ENCODE measurements at places on chromosomes 6 and 20.

DNA sequence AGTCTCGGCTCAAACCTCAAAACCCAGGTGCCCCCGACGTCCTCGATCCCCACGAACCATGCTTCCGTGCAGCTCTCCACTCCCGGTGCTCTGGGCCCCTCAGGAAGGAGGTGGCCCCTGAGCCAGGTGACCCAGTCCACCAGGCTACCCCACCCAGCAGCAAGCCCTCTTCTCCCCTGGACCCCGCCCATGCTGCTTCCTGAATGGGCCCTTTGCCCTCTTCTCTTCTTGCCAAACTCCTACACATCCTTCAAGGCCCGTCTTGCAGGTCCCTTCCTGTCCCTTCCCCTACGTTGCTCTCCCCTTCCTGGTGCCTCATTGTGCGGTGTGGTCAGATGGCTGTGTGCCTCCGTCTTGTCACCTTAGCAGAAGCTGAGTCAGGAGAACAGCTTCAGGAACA lies 3.4 kb upstream of the GATA5 start:
- no peak for DNase-seq

GRCh38 chr20:23125625-23126191 lies 39.6 kb upstream of the CD93 start:
- DNase-seq, result no peak

GRCh38 chr20:45779011-45779915 lies 12.4 kb downstream of the WFDC3 start:
- peak; percentile 93 for DNase-seq

GRCh38 chr20:46773680-46774079 lies 64.2 kb downstream of the SLC2A10 start:
- no peak for DNase-seq

- no peak for DNase-seq
These were observed 114.3 kb upstream of the ZFP64 start for GRCh38 chr20:52305858-52306257.
